Astrocyte of the hippocampus (primary cell): ENCODE measurements at places on chromosomes 6 and 20.

DNA sequence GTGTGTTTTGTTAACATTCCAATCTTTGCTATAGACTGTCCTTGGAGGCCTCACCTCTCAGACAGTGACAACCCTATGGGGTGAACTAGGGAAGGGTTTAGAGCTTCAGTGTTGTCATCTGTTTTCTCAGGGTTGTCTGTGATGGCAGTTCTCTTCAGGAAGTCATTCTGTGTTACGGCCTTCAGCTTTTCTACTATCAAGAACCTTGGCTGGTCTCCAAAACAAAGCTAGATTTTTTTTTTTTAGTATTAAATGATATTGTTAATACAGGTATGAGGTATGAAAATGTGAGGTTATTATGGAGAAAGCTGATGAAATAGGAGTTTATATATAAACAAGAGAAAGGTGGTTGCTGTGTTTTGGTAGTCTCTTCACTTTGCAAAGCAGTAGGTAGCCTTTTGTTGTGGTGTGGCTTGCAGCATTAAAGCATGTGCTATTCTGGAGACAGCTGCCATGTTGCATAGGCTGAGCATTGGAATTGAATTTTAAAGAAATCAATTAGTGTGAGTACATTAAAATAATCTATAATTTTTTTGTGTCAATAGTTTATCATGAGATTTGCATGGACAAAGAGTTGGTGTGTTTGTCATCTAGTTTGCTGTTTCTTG lies 162.6 kb downstream of the CARMIL1 start:
- no peak for DNase-seq

DNA sequence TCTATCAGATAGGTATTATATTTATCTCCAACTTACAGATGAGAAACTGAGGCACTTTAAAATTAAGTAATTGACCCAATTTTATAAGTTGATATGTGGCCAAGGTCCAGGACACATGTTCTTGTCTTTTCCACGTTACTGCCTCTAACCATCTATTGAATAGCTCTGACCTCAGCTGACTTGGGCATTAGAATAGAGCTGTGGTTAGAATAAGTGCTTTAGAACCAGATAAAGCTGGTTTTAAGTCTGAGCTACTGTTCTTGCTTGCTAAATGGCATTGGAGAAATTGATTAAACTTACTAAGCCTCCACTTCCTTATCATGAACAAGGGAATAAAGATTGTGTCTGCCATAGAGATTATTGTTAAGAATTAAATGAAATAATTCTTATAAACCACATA lies 147.8 kb upstream of the DTNBP1 start:
- DNase-seq = no peak

GRCh38 chr6:93059911-93060310 lies 359.4 kb downstream of the EPHA7 start:
- no peak for DNase-seq

GRCh38 chr6:84774157-84774984 lies 10.0 kb upstream of the TBX18 start:
- DNase-seq = peak; percentile 78

DNA sequence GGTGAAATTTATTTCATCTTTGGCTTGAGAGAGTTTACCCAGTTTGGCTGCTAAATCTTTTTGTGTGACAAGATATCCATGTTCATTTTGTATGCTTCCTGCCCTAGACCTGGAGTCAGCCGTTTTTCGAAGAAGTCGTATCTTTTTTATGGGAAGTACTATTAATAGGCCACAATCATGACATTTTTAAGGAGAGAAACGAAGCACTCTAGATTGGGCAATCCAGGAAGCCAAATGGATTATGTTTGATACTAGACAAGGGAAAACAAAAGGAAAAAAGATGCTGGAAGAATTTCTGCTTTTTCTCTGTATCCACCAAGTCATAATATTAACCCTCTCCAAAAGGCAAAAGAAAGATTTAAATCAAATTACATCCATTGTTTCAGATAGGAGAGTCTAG lies 214.6 kb downstream of the HDGFL1 start:
- no peak for DNase-seq

GRCh38 chr6:16681260-16681873 lies 79.9 kb downstream of the ATXN1 start:
- DNase-seq = peak; percentile 86

GRCh38 chr6:156832231-156832647 lies 55.1 kb downstream of the ARID1B start:
- peak; percentile 88 for DNase-seq

GRCh38 chr6:153059311-153059710 lies 56.8 kb upstream of the MTRF1L start:
- no peak for DNase-seq

GRCh38 chr6:22363714-22364239 lies 66.9 kb upstream of the PRL start:
- DNase-seq = no peak

- DNase-seq = peak; percentile 49
Observed at GRCh38 chr6:57276946-57277345, 40.5 kb upstream of the PRIM2 start.

GRCh38 chr6:92174398-92175073 lies 1244.8 kb downstream of the EPHA7 start:
- DNase-seq = peak; percentile 4

DNA sequence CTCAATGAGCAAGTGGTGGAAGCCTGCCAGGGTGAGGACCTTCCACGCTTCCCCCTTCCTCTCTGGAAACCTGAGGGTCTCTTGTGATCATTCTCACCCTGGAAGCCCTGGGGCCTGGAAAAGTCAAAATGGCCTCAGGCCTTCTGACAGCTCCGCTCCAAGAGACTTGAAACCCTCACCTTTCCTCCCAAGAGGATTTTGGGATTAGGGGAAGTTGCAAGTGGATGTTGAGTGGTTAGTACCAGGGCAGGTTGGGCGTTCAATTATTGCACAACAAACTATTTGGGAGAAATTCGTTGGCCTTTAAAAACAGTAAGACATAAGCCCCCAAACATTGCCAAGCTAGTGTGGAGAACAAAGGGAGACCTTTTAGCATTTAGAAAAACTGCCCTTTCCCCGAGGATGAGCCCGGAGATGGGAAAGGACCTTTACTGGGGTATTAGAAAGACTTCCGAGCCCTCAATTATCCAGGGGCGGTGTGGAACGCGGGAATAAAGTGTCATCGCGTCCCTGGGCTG lies 4.7 kb downstream of the NKX2-2 start:
- no peak for DNase-seq

GRCh38 chr6:74875193-74875592 lies 330.7 kb downstream of the COL12A1 start:
- DNase-seq = no peak

GRCh38 chr20:36384022-36384619 lies 78.0 kb downstream of the DLGAP4 start:
- peak; percentile 68 for DNase-seq

DNA sequence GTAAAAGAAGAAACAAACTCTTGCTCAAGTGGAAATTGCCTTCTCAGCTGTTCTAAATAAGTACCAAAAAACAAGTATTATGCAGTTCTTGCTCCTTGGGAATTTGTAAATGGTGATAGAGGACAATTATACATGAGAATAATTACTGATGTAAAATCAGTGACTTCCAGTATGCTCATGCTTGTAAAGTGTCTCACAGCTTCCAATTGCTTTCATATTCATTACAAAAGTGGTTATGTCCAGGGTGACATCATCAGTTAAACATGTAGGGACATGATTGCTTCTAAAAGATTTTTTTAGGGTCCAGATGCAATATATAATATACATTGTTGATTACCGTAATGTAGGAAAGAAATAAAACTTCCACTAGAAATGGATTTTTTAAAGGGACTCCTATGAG lies 122.8 kb upstream of the B3GAT2 start:
- peak; percentile 46 for DNase-seq

DNA sequence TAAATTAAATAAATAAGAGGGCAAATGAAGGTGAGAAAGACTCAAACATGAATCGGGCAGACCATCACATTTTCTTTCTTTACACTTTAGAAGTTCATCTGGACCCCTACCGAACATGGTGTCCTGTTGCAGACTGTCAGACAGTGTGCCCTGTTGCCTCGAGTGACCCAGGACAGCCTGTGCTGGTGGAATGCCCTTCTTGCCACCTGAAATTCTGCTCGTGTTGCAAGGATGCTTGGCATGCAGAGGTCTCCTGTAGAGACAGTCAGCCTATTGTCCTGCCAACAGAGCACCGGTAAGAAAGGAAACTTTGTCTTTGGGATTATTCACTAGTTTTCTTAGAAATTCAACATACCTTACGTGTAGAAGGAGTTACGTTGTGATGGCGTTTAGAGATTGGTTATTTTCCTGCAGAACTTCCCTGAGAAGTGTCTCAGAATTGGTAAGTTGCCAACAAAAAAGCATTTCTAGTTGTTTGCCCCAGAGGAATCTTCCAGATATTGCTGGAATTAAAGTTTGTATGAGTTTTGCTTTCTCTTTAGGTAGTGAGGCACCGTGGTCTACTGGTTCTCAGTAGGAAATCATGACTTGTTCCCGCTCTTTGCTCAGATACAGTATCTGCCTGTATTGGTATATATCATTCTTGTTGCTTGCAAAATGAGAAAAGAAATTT lies 70.1 kb downstream of the RNF144B start:
- peak; percentile 15 for DNase-seq

DNA sequence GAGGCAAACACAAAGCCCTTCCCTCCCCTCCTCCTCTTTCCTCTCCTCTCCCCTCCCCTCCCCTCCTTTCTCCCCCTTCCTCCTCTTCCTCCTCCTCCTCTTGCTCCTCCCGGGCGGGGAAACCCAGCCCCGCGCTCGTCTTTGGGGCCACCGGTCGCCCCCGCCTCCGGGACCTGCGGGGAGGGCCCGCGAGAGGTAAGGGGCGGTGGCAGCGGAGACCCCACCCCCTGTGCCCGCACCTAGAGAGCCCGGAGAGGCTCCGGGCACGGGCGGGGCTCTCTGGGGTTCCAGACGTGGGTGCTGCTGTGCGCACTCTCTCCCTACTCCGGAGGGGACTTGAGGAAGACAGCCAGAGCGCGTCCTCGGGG lies at the start of gene RIN2:
TSS of gene RIN2 (plus strand) at position 126 of the 368 bp plus-strand sequence. CDS start 131,344 bp downstream, outside the sequence.
- no peak for DNase-seq

DNA sequence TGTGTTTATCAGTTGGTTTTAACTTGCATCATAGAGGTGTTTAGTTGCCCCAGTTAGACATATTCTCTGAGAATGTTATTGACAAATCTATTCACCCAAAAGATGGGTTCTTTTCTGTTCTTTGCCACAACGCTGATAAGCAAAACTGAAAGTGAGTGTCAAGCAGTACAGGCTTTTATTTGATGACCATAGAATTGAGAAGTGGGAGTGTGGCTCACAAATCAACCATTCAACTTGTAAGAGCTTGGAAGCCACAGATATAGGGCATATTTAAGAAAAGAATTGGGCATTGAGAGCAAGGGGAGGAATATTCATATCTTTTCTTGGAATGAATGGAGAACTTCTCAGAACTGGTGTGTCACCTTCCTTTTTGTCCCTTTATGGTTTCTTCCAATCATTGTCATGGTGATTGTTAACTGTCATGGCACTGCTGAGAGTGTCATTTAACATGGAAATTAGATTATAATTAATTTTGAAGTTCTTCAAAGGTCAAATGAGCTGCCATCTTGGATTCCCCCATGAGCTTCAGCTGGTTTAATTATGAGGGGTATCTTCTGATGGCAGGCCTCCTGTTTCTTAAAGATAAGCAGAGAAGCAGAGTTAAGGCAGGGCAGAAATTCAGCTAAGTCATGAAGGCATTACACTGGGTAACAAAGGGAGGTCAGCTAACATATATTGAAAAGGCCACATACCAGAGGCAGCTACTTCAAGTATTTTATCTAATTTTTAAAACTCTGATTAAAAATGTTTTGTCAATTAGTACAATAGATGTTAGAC lies 254.0 kb upstream of the HTR1E start:
- DNase-seq = no peak

DNA sequence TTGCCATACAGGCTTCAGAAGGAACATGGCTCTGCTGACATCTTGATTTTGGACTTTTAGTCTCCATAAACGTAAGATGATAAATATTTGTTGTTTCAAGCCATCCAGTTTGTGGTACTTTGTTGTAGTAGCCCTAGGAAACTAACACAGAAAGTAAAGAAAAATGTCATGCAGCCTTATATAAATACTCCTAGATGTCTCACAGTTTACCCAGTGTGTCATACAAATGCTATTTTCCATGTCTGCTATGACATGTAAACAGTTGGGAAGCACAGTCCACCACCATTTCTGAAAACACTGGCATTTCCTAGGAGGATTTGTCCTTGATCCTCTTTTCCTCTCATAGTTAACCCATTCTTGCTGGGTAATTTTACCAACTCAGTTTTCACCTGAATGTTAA lies 30.6 kb upstream of the ME1 start:
- DNase-seq = no peak

GRCh38 chr6:10276106-10276505 lies 138.8 kb downstream of the TFAP2A start:
- peak; percentile 64 for DNase-seq

GRCh38 chr6:10528158-10528981 lies 7.2 kb downstream of the GCNT2 start:
- DNase-seq = peak; percentile 64

GRCh38 chr6:154998855-154999254 lies 3.7 kb downstream of the TIAM2 start:
- DNase-seq = no peak

DNA sequence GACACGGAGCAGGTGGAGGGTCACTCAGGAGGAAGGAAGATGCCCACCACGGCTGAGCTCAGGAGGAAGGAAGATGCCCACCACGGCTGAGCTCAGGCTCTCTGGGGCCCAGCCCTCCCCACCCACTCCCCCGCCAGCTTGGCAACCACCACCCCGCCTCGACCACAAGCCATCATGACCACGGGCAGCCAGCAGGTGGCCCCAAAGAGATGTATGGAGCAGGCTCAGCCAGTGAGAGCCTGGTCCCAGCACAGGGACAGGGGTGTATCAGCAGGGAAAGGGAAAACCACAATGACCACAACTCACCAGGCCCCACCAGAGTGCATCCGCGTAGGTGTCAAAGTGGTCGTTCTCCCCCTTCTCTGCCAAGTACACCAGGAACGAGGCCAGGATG lies 30.4 kb downstream of the KCNQ2 start:
- DNase-seq = peak; percentile 64

DNA sequence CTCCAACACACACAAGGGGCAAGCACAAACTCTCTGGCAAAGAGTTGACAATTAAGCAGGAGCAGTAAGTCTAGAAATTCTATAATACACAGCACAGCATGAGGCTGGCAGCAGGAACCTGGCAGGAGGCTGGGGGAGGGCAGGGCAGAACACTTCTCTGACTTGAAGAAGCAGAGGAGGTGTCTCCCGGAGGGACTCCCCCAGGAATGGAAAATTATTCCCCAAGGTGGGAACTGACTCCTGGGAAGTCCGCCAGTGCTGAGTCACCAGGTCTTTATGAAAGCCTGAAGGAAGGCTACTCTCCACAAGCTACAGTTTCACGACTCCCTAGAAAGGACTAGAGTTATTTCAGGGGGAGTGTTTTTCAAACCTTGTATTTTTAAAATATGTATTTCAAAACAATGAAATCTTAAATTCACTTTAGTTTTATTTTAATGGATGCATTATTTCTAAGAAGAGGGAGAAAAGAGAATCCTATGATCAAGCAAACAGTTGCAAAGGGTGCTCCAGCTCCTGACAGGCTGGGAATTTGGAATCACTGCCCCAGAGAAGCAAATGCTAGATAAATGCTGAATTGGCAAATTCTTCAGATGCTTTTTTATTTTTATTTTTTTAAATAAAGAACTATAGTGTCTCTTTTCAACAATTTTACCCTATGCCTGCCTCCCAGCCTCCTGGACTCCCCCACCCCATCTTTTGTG lies 192.8 kb downstream of the LY86 start:
- DNase-seq = peak; percentile 89
